ENCODE measurements at places on chromosomes 7 and 10. TPM values are rescaled to one million over a fixed set of nuclear protein-coding genes. Genes with fewer than 3 reads are reported as not detected.

INTS15 gene
- total RNA-seq = 34.1 TPM

GRCh38 chr7:20019757-20020432 lies 197.3 kb downstream of the MACC1 start:
- no peak for DNase-seq

DNA sequence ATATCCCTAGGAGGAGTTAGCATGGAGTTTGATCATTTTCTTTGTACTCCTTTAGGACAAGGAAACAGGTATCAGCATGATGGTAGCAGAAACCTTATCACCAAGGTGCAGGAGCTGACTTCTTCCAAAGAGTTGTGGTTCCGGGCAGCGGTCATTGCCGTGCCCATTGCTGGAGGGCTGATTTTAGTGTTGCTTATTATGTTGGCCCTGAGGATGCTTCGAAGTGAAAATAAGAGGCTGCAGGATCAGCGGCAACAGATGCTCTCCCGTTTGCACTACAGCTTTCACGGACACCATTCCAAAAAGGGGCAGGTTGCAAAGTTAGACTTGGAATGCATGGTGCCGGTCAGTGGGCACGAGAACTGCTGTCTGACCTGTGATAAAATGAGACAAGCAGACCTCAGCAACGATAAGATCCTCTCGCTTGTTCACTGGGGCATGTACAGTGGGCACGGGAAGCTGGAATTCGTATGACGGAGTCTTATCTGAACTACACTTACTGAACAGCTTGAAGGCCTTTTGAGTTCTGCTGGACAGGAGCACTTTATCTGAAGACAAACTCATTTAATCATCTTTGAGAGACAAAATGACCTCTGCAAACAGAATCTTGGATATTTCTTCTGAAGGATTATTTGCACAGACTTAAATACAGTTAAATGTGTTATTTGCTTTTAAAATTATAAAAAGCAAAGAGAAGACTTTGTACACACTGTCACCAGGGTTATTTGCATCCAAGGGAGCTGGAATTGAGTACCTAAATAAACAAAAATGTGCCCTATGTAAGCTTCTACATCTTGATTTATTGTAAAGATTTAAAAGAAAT lies 4.8 kb downstream of the BAMBI start:
- no peak for DNase-seq

DNA sequence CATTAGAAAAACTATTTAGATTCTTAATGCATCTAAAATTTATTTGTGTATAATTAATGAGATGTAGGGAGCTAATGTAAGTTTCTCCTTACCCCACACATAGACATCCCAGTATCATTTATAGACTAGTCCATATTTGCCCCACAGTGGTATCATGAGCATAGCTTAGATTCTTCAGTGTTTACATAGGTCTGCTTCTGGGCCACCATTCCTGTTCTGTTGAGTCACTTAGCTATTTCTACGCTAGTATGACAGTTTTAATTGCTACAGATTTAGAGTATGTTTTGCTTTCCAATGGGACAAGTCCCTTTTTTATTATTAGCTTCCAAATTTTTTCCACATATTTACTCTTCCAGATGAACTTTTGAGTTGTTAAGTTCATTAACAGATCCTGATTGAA lies 69.4 kb downstream of the MCMBP start:
- DNase-seq = no peak

ELN gene
- total RNA-seq = 39.1 TPM

ASAH2 gene
- total RNA-seq = 3.8 TPM

DNA sequence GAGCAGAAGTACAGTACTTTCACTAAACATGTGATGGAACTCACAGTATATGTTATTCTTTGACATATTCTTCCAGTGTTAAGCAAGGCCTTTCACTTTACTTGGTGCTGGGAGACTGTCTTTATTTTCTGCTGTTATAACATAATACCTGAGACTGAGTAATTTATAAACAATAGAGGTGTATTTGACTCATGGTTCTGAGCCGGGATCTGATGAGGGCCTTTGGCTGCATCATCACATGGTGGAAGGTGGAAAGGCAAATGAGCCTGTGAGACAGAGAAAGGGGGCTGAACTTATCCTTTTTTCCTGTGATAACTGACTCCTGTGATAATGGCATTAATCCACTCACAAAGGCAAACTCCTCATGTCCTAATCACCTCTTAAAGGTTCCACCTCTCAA lies 1.4 kb downstream of the SUPV3L1 start:
- no peak for DNase-seq

DNA sequence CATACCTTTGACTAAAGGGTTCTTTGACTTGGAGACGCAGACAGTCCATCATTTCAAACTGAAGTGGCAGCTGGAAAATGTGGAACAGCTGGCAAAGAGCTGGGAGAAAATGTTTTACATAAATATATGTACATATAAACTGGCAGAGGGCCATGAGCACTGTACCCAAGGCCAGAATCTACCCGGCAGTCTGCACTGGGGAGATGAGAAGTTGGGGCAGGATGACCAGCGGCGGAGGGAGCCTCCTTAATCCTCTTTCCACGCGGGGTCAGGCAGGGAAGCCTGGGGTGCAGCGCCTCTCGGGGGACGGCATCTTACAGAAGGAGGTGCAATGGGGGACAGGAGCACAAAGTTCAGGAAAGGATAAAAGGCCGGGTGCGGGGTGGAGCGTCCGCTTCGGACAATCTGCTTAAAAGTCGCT lies 1.3 kb downstream of the GLI3 start:
- DNase-seq = peak; percentile 37

- DNase-seq = no peak
Observed at GRCh38 chr10:114024876-114025610, 18.6 kb upstream of the ADRB1 start.

DNA sequence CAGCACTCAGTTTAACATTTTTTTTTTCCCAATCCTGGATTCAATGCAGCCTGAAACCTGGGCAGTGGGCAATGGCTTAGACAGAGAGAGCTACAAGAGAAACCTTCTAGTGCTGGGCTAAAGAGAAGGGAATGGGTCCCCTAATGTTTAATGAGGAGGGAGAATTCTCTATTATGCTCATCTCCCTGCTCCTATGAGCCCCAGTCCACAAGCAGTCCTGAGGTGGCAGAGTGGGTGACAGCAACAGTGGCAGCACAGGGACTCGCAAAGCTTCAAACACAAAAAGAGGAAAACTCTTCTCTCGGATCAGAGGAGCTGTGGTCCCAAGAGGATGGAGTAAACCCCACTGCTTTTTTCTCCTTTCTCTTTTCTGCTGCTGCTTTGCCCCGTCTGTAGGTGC lies 36.5 kb downstream of the COBL start:
- DNase-seq = no peak

- no peak for DNase-seq
Observed at GRCh38 chr7:125563964-125564529, 634.4 kb upstream of the POT1 start.

DNA sequence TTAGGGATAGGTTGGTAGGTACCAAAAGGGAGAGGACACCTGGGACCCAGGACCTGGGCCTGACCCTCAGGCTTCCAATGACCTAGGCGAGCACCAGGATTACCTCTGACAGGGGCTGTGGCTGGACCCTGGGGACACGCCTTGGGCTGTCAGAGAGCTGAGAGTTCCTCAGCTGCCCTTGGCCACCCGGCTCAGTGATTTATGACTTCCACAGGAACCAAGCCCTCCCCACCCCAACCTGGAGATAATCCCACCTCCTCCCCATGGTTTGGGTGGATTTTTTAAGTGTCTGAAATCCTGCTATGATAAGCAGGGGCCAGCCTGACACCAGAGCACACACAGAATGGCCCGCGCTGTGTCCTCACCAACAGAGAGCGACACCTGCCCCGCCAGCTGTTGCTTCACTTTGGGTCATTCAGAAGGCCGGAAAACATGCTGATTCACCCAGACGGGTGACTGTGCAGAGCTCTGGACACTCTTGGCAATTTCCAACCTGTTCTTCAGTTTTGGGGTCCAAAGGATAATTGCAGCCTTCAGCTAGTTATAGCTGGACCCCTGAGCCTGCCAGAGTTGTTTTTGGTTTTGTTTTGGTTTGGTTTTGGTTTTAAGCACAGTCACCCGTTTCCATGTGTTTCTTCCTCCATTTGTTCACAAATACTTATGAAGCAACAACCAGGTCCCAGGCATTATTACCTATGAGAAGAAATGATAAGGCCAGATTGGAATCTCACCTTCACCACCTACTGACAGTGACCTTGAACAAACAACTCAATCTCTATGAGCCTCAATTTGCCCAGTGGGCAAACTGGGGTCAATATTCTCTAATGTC lies 78.2 kb downstream of the RAB11FIP2 start:
- no peak for DNase-seq

GRCh38 chr7:102450242-102450641 lies 14.4 kb downstream of the ALKBH4 start:
- no peak for DNase-seq

- DNase-seq = no peak
Observed at GRCh38 chr10:13669901-13670300, 83.1 kb downstream of the PRPF18 start.

GRCh38 chr10:44659320-44659719 lies 251.8 kb upstream of the TMEM72 start:
- DNase-seq = no peak
